ENCODE measurements at places on chromosomes 7 and 10. TPM values are rescaled to one million over a fixed set of nuclear protein-coding genes. Genes with fewer than 3 reads are reported as not detected.
A peak's percentile ranks its signal among the peaks of the same experiment; 100 is the strongest.

DNA sequence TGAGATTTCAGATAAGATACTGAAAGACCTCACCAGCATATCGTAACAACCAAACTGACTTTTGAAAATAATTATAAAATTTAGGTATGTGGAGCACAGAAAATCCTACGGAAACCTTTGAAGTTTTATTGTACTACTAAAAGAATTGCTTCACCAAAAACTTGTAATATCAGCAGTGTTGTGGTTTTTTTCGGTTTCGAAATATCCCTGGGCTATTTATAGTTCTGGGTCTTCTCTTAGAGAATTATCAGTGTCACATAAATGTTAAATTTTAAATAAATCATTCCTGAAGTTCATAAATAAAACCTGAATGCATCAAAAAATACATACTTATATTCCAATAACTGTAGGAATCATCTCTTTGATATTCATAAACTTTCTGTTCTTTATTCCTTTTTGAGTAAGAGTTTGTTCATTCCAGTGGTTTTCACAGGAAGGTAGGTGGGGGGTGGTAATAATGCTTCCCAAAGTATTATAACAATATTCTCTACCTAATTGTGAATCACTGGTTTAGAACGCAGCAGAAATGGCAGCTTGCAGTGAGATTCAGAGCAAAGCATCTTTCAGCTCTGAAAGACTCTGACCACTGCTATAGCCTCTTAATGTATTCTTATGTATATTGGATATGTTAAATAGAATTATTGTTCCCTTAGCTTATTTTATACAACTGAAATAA is 60.2 kb downstream of the ZNF277 start:
- no peak for DNase-seq

GRCh38 chr7:145718129-145718528 is 398.5 kb upstream of the CNTNAP2 start:
- DNase-seq: no peak

DNA sequence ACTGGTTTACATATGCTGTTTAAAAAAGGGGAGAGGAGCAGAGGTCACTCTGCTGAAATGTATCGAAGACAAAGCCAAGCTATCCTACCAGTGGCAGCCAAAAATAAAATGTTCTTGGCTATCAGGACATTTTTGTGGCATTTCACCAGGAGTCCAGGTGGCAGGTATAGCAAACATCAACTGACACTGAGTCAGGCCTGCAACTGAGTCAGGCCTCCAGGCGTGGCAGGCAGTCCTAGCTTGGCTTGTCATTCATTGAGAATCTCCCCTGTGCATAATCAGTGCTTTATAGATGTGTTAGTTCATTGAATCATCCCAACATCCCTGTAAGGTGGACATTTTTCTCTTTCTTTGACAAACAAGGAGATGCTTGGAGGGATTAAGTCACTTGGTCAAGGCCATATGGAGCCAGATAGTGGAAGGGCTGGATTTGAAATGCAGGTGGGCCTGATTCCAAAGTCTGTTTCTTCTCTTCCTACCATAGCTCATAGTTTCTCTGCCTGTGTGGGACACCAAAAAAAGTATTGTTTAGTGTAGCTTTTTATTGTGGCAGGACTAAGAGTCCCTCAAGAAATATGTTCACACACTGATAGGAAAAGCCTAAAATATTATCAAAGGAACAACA is 4.3 kb downstream of the DYNC1I1 start:
- peak; percentile 25 for DNase-seq

- no peak for DNase-seq
Observed at GRCh38 chr7:123151443-123151842, 48.3 kb downstream of the SLC13A1 start.

DNA sequence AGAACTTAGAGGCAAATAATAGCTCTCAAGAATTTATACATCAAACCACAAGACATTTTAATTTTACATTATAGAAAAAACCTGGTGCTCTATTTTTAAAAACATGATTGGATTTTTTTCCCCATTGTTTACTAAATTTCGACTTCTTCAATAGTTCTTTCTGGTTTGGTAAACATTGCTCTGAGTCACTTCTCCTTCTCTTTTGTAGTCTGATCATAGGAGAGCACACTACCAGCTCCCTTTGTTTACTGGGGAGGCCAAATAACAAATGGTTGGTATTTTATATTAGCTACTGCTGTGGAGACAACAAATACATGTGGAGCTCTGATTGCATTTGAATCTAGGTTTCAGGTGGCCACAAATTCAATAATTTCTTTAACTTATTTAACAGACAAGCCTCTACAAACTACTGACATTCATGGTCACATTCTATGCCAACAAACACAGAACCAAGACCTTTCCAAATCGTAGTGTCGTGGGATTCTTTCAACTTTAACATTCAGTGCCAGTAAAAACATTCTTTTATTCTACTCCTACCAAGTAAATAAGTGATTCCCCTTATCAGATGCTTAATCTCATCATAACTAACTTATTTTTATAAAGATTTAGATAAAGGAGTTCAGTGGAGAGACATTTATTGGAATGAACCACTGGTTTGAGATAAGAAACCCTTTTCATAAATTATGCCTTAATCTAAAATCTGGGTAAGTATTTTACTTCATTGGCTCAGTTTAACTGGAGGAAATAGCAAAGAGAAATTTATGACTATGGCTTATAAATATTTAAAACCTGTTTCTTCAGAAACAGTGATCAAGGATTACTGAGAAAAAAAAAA is 17.7 kb upstream of the FXYD4 start:
- peak; percentile 69 for DNase-seq

DNA sequence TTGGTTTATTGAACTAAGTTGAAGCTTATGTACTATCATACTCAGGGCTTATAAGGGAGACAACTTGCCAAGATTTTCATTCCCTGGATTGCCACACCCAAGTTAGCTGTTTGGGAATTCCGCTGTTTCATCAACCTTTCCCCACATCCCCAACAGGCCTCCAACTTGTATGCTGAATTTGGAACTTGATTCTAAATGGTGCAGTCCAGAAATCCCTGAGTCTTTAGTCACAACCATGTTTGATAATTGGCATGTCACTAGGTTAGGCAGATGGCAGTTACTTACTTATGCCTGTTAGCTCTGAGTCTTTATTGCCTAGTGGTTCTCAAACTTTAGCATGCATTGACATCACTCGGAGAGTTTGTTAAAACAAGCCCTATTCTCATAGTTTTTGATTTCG is 135.4 kb upstream of the PRPS1L1 start:
- no peak for DNase-seq

DNA sequence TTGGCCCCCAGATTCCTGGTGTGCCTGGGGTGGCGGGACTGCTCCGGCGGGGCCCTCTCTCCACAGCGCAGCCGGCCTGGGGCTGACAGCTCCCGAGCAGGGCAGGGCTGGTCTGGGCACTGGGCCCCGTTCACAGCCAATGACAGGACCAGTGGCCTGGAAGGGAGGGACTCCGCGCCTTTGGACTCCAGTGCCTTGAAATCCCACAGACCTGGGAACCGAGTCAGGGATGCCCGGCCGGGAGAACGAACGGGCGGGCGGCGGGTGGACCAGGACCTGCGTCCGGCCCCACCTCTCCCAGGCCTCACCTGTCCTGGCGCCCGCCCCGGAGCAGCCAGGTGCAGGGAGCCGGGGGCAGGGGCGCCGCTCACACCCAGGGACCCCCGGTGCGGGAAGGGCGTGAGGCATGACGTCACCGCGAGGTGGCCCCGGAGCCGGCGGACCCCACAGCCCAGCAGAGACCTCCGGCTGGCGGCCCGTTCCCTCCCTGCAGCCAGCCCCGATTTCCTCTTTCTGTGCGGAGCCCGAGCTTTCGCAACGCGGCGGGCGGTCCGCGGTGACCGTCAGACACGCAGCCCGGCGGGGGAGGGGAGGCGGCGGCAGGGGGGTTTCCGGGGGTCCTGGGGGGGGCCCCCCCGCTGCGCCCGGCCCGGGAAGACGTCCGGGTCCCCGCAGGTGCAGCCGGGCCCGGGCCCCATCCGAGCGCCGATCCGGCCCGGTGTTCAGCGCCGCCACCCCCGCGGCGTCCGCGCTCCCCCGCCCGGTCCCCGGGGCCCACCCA is 743 bp downstream of the ADAP1 start:
- no peak for DNase-seq

- DNase-seq: no peak
Observed at GRCh38 chr7:98731651-98732050, 114.6 kb downstream of the NPTX2 start.

DNA sequence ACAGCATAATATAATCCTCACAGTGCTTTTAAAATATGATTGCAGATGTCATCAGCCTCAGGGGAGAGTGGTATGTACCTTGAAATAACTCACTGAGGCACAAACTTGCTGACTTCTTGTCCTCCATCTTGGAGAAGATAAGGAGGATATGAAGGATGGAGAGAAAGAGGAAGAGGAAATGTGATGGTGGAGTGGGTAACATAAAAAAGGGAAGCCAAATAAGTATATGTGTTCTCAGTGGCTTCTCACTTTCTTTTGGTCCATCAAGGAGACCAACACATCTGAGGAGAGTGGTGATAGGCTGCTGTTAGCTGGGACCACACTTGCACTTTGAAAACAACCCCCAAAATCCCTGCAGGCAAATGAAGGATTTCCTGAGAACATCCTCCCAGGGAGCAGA is 21.6 kb upstream of the ZNF37A start:
- no peak for DNase-seq

DNA sequence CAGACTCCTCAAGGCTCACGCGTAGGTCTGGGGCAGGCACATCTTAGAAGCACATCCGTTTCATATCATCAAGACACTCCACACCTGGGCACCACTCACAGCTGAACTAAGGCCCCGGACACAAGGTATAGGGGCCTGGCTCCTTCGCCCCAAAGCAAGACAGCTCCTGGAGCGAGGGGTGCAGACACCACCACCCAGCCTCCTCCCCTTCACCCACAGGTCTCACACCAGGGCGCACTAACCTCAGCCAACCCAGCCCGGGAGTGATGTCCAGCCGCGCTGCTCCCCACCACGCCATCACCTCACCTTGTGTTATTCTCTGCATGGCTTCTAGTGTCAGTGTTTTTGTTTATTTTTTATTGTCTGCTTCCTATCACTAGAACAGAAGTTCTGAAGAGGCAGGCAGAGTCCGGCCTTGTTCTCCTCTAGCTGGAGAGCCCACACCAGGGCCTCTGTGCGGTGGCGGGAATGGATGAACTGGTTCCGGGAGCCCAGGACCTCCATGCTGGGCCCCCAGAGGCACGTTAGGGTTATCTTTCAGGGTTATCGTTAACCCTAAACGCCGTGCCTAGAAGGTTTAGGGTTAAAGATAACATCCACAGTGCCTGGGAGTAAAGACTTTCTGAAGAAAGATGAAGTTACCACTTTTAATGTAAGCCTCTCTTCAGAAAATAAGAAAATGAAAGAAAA is 21.8 kb downstream of the BRI3 start:
- DNase-seq: no peak

GRCh38 chr7:43199371-43200160 is 87.1 kb downstream of the HECW1 start:
- DNase-seq: no peak

- DNase-seq: no peak
Observed at GRCh38 chr7:732556-732955, 5.5 kb upstream of the PRKAR1B start.

The FAM221A gene
- 4.1 TPM for total RNA-seq

Measured in Caki2 (cell line).